ENCODE measurements at places on chromosomes 12 and 14.
A peak's percentile ranks its signal among the peaks of the same experiment; 100 is the strongest.

DNA sequence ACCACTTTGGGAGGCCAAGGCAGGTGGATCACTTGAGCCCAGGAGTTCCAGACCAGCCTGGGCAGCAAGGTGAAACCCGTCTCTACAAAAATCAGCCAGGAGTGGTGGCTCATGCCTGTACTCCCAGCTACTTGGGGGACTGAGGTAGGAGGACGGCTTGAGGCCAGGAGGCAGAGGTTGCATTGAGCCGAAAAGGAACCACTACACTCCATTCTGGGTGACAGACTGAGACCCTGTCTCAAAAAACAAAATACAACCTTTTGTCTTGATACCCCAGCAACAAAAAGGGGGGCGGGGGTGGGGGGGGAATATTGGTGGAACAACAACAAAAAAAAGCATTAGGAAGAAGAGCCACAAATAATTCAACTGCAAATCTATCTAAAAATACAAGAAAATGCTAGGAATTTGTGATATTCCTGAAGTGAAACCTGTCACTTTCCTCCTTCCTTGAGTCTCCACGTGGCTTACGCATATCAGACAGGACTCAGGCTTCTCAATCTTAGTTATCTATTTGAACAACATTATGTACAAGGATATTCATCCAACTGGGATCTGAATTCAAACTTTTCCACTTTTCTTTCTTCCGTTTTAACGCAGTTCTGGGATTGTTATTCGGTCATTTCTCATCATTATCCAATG is 1.3 kb downstream of the R3HDM2 start:
- DNase-seq: no peak

GRCh38 chr14:20712904-20713303 is 24.3 kb downstream of the ANG start:
- no peak for DNase-seq

DNA sequence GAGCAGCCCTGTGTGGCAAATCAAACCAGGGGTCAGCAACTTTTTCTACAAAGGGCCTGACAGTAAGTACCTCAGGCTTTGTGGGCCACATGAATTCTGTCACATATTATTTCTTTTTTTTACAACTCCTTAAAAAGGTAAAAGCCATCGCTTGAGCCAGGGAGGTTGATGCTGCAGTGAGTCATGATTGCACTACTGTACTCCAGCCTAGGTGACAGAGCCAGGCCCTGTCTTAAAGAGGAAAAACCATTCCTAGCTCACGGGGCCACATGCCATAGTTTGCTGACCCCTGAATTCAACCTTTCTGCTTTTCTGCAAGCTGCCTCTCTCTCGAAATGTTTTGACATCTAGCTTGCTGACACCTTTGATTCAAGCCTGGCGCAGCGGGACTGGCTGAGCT is 55.1 kb upstream of the CORO1C start:
- no peak for DNase-seq

- no peak for DNase-seq
Measured at GRCh38 chr12:78964521-78964920, 99.9 kb downstream of the SYT1 start.

- no peak for DNase-seq
Measured at GRCh38 chr12:74105434-74105833, 432.2 kb upstream of the ATXN7L3B start.

DNA sequence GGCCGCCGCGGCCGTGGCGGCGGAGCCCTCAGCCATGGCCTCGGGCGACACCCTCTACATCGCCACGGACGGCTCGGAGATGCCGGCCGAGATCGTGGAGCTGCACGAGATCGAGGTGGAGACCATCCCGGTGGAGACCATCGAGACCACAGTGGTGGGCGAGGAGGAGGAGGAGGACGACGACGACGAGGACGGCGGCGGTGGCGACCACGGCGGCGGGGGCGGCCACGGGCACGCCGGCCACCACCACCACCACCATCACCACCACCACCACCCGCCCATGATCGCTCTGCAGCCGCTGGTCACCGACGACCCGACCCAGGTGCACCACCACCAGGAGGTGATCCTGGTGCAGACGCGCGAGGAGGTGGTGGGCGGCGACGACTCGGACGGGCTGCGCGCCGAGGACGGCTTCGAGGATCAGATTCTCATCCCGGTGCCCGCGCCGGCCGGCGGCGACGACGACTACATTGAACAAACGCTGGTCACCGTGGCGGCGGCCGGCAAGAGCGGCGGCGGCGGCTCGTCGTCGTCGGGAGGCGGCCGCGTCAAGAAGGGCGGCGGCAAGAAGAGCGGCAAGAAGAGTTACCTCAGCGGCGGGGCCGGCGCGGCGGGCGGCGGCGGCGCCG is 381 bp downstream of the YY1 start:
- no peak for DNase-seq

DNA sequence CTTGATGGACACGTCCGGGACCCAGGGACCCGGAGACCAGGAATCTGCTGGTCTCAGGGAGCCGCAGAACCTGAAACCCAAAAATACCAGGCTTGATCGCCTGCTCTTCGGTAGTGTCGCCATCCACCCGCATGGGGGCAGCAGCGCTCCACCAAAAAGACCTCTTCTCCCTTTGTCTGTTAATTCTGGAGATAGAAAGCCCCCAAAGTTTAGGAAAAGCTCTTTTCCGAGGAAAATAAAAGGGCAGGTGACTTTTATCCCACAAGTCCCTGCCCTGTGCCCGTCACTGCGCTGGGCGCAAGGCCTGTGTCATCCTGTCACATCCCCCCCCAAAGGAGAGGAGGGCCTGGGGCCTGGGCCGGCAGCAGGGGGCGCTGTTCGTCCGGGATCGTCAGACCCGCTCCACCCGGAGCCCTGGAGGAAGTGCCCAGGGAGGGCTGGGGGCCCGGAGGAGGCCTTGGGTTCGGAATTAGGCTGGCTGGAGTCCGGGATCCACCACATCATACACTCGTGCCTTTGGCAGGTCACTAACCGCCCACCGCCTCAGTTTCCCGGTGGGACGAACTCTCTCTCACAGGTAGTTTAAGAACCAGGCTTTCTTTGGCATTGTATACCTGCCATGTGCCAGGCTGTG is 31.9 kb downstream of the DAD1 start:
- peak; percentile 83 for DNase-seq

DNA sequence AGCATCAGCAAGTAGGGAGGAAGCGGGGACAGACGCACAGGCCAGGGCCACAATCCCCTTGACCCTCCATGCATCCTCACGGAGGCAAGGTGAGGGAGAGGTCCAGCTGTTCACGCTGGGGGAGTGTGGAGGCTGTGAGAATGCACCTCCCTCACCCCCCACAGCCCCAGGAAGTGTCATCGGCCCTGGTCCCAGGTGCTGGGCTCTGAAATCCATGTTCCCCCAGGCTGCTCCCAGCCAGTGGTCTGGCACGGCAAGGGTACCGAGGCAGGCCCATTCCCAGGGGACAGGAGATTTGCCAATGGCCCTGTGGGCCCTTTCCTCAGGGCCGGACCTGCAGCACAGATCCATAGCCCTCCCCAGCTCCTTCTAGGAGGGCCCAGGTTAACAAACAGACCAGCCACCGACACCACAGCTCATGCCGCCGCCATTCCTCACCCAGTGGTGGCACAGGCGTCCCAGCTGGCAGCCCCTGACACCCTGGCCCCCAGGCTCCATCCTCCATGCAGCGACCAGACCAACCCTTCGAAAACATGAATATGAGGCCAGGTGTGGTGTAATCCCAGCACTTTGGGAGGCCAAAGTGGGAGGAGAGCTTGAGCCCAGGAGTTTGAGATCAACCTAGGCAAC is 21.9 kb upstream of the EIF5 start:
- DNase-seq: no peak

DNA sequence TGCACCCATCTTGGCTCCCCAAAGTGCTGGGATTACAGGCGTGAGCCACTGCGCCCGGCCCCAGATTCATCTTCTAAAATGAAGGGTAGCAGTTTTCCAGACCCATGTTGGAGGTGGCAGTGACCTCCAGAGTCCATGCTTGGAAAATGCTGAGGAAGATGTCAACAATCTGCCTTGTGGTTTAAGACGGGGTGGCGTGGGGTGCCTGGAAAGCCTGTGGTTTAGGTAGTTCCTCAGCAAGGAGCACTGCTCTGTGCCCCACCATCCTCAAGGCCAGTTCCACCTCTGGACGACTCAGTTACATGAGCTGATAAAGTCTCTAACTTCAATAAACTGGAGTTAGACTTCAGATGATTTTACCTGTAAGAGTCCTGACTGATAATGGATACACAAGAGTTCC is 48.6 kb downstream of the DRAM1 start:
- no peak for DNase-seq

- DNase-seq: no peak
Measured at GRCh38 chr12:116880213-116880816, 926 bp downstream of the HRK start.

- DNase-seq: no peak
Measured at GRCh38 chr12:131124487-131125280, 171.0 kb downstream of the ADGRD1 start.

GRCh38 chr14:100140452-100141078 is 18.9 kb downstream of the DEGS2 start:
- no peak for DNase-seq

DNA sequence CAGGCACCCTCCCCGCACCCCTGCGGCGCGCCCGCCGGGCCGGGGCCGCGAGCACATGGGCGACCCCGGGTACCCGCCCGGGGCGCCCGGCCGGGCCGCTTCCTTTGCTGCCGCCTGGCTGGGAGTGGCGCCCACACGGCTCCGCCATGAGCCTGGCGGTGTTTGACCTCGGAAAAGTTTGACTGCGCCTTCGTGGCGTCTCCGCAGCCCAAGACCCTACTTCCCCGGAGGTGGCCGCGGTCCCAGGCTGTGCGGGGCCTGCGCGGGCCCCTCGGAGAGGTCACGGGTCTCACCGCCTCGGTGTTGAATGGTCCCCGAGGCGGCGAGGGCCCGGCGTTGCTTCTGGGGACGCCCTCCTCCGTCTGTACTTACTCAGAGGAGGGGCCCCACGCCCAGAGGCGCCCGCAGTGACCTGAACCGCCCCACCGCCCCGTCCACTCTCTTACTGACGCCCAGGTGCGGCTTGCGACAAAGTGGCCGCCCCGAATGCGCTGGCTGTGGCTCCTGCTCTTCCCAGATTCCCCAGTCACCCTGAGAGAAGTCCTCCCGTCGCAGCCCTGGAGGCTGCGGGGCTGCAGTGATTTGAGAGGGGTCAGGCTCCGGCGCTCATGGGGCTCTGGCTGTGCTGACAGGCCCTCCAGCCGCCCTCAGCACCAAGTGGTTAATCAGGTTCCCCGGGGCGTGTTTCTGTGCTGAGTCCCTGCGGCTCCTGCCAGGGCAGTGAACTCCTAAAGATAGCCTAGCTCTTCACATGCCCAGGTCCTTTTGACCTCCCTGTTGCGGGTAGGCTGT is 5.8 kb downstream of the KMT5A start:
- DNase-seq: peak; percentile 55

DNA sequence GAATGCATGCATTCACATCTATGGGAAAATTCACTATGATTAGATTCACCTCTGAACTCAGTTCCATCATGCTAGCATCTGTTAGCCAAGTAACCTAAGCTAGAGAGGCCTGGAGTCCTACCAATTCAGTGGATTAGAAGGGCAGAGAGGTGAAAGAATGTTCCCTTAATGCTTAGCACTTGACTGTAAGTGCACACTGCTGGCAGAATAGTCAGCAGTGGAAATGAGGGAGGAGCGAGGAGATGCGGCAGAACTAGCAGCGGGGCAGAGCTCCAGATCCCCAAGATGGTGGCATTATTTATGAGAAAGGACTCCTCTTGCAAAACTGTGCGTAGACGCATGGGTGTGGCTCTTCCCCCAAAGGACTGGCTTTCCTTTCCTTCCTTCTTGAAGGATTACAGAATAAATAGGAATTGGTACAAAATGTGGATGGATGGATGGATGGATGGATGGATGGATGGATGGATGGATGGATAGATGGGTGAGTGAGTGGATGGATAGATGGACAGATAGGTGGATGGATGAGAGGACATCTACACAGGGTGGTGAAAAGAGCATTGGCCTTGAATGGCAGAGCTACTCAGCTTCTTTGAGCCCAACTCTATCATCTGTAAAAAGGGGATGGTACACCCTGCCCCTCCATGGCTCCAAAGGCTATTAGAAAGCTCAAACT is 227.2 kb downstream of the CHST11 start:
- DNase-seq: no peak

- DNase-seq: no peak
Measured at GRCh38 chr14:68779761-68780323, 13.0 kb downstream of the ZFP36L1 start.

DNA sequence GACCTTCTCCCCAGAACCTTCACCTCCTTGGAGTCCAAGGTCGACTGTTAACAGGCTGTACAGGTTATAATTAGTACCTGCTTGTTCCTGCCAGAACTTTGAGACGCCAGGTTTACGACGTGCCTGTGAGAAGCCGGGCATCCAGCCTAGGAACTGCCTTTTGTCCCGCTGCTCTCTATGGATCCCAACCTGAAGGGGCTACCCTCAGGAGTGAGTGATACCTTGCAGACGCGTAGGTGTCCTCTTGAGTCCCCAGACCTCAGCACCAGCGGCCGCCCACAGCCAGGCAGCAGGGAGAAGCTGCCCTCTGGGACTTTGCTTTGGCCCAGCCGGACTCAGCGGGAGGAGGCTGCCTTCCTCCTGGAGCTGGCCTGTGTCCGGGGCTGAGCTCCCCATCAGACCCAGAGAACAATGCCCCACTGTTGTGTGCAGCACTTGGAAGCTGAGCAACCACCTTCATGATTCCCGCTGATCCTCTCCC is 16.2 kb downstream of the SYNE3 start:
- DNase-seq: no peak

GRCh38 chr14:74733221-74733620 is 20.3 kb downstream of the FCF1 start:
- no peak for DNase-seq

- DNase-seq: no peak
Measured at GRCh38 chr12:50338920-50339645, 55.8 kb upstream of the LIMA1 start.

DNA sequence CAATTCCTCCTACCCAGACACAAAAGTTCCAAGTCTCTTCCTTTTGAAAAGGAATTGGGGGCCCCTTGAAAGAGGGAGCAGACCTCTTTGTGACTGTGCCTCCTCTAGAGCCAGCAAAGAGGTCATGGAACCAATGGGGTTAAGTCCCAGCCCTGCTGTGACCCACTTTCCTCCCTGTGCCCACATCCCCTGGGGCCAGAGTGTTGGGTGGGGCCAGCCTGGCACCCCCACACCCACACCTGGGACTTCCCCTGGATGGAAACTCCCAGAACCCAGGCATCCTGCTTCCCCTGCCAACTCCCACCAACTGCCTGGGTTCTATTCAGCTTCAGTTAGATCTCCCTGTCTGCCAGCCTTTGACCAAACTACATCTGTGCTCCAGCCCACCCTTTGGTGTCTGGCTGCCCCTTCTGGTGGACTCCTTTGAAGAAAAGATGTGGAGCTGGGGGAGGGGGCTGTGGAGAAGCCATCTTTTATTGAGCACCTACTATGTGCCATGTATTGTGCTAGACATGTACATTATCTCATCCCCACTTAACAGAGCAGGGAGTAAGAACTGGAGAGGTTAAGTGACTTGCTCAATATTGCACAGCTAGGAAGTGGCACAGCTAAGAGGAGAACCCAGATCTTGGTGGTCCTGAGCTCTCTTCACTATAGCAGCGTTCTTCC is 4.6 kb upstream of the RARG start:
- no peak for DNase-seq

Data from germinal center (tissue), 1 donor.